NCI-H526 treated with DMSO at 0.1 percent for 48 hours (cell line): ENCODE measurements at places on chromosomes 2 and 18.

DNA sequence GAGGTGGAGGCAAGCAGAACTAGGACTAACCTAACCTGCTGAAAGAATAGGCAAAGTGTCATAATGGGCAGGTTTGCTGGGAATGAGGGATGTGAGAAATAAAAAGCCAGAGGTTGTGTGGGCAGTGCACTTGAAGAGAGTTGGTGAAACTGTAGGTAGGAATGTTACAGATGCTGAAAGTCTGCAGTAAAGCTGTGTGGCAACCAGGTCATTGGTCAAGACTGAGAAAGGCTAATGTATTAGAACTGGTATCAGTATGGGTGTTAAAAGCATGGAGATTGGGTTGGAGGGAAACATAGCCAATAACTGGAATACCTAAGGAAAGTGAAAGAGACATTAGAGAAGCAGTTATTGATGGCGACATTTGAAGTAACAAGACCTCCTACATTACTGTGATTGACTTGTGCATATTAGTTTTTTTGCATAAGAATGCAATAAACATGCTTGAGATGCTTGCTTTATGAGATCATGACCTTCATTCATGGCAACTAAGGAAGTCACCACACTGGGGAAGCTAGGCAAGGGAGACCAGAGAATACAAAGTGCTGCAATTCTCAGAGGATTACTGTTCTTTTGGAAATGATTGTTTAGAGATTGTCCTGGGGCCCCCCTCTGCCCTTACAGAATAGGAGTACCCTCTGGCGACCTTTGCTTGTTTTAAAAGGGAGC lies 11.8 kb downstream of the GULP1 start:
- DNase-seq = no peak

GRCh38 chr18:45775743-45776142 lies 49.7 kb upstream of the SIGLEC15 start:
- no peak for DNase-seq

DNA sequence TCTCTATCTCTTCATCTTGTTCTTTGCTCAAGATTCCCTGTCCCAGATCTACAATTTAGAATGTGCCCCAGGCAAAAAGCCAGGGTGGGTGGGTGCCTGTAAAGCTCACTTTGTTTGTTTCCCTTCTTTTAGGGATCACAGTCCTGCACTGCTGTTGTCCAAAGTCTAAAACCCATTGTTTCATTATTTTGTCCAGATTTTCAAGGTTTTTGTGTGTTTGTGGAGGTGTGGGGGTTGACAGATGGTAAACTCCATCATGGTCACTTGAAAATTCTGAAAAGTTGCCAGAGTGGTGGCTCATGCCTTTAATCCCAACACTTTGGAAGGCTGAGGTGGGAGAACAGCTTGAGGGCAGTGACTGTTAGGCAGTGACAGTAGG lies 41.5 kb downstream of the YES1 start:
- DNase-seq = no peak

- no peak for DNase-seq
Measured at GRCh38 chr2:214987261-214987660, 151.2 kb downstream of the ABCA12 start.

DNA sequence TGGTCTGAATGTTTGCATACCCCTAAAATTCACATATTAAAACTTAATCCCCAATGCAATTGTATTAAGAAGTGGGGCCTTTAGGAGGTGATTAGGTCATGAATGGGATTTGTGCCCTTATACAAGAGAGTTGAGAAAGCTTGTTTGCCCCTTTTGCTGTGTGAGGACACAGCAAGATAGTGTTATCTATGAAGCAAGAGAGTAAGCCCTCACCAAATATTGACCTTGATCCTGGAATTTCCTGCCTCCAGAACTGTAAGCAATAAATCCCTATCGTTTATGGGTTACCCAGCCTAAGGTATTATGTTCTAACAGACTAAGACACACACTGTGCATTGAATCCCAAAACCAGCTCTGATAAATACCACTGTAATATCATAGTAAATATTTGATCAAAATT lies 32.2 kb downstream of the NR4A2 start:
- DNase-seq = no peak

DNA sequence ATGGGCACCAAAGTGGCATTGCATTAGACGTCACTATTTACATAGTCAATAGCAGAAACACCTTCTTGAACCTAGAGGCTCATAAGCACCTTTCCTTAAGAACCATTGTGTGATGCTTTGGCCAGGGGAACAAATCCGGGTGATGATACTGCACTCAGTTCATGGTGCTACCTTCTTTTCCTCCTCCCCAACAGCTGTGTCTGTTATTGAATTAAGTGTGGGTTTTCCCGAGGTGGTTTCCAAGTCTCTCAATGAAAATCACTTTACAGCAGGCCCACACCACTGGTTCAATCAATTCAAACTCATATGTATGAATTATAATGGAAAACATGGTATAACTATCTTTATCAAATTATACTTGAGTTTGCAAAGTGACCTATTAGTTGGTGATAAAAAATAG lies 9.3 kb upstream of the EFEMP1 start:
- DNase-seq = no peak

- no peak for DNase-seq
Measured at GRCh38 chr18:12314591-12315305, 6.7 kb downstream of the TUBB6 start.

DNA sequence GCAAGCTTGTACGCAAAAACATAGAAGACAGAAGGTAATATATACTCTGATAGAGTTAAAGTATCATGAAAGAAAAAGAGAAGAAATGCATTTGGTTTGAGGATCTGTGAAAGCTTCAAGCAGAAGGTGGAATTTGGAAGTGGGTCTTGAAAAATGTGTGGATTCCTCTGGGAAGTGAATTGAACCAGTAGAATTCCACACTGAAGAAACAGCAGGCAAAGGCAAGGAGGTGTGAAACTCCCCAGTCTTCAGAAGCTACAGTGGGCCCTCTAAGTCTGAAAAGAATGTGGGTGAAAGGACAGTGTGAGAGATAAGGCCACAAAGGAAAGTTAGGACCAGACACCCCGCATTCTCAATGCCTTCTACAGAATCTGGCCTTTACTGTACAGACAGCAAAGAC lies 25.6 kb downstream of the COBLL1 start:
- no peak for DNase-seq

- DNase-seq = peak; percentile 4
Measured at GRCh38 chr2:20675701-20676352, 8.9 kb downstream of the GDF7 start.

GRCh38 chr2:36912695-36913094 lies 53.6 kb downstream of the STRN start:
- DNase-seq = no peak

GRCh38 chr18:51345848-51346391 lies 148.4 kb upstream of the MEX3C start:
- DNase-seq = no peak

DNA sequence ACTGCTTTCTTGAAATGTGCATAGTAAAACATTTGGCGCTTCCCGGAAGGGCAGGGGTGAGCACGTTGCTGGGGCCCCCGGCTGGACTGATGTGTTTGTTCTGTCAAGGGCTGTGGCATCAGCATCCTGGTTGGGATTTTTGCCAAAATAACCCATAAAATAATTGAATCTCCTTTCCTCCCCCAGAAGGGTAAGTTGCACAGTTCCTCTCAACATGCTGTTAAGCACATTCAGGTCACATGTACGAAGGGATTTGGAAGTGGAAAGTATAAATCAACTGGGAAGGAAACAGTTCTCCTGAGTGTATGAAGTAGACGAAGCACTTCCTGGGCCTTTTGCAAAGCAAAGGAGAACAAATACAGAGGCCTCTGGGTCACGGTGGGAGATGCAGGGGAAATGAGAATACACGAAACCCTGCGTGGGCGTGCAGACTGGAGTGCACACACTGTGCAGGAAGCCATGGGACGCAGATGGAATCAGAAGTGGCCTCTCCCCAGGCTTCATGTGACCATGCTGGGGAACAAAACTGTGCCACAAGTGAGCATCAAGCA lies 183.9 kb downstream of the LPIN1 start:
- DNase-seq = no peak

GRCh38 chr2:99217929-99218501 lies 37.0 kb downstream of the MRPL30 start:
- DNase-seq = no peak

- no peak for DNase-seq
Measured at GRCh38 chr18:11751341-11752115, 62.5 kb downstream of the GNAL start.

- DNase-seq = peak; percentile 24
Measured at GRCh38 chr2:28507796-28508764, 12.2 kb downstream of the PLB1 start.

DNA sequence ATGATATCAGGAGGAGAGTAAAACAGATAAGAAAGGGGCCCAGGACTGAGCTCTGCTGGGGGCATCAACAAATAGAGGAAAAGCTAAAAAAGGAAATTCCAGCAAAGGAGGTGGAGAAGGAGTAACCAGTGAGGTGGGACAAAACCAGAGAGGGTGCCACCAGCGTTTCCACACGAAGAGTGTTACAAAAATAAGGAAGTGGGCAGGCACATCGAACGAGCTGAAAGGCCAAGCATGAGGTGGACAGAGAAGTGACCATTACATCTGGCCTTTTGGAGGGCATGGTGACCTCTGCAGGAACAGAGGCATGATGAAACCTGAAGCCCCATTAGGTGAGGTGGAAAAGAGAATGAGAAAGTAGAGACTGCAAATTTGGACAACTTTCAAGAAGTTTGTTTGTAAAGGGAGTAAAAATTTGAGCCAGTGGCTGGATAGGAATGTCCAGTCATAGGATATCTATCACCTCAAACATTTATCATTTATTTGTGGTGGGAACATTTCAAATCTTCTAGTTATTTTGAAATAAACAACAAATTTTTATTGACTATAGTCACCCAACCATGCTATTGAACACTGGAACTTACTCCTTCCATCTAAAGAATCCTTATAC lies 18.4 kb upstream of the VIT start:
- DNase-seq = no peak
